ENCODE measurements at places on chromosomes 7 and 10.
A peak's percentile ranks its signal among the peaks of the same experiment; 100 is the strongest.

DNA sequence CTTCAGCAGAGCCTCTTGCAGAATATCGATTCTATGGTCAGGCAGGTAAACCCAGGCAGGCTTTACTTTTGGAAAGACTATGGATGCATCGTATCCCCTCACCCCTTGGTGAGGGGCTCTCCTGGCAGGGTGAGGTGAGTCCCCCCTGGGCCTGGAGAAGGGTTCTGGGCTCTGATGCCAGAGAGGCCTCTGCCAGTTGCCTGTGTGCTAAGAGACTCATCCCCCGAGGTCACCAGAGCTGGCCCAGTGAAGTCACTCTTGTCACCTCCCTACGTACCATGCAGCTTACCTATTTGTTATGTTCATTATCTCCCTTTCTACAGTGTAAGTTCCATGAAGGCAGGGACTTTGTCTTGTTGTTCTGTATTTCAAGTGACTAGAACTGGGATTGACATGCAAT is 51.3 kb downstream of the TSPAN15 start:
- DNase-seq, result no peak

- DNase-seq, result no peak
Measured at GRCh38 chr10:132458071-132458585, 61.1 kb downstream of the PWWP2B start.

DNA sequence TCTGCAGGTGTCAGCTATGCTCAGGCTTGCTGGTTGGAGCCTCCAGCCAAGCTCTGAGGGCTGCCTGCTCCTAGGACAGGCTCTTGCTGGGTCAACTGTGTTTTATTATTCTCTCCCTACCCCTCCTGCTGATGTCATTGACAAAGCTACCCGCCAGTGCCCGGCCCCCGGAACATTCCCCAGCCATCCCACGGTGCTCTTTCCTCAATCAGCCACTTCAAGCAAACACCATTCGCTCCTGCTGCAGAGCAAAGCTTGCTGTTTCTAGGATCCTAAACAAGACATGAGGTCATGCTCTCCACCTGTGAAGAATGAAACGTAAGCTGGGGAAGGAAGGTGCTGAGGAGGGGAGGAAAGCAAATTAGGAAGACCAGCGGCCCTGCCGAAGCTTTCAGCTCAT is 2.1 kb upstream of the C10orf71 start:
- no peak for DNase-seq

DNA sequence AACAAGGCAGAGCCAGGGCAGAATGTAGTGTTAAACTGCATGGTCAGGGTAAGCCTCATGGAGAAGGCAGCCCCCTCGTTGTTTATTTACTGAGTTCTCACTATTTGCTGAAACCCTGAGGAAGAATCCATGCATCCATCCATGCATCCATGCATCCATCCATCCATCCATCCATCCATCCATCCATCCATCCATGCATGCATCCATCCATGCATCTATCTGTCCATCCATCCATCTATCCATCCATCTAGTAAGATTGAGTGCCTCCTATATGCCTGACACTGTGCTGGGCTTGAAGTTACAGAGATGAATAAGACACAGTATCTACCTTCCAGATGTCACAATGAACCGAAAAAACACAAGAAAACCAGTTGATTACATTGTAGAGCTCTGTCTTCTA is 201.4 kb upstream of the AGK start:
- DNase-seq, result no peak

- peak; percentile 49 for DNase-seq
Measured at GRCh38 chr10:27998178-27998953, 513 bp downstream of the ODAD2 start.

GRCh38 chr10:55782181-55782580 is 578.9 kb downstream of the ZWINT start:
- DNase-seq, result no peak

- DNase-seq, result no peak
Measured at GRCh38 chr7:14341200-14341775, 351.8 kb upstream of the ETV1 start.

DNA sequence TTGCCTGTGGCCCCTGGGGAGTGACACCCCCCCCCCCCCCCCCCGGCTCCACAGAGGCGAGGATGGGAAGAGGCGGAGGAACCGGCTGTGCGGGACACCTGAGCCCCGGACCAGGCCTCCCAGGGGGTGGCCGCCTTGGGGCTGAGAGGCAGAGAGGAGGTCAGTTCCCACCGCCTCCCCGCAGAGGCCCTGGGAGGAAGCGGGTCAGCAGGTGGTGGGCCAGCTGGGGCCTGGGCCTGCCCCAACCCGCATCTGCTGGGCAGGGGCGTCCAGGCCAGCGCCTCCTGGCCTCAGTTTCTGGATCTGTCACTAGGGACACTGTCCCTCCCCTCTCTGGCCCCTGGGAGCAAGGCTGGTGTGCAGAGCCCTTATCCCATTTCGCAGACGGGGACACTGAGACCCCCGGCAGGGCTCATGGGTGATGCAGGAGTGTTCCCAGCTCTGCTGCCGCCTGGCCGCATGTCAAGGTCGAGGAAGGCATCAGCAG is 14.6 kb upstream of the LFNG start:
- no peak for DNase-seq

DNA sequence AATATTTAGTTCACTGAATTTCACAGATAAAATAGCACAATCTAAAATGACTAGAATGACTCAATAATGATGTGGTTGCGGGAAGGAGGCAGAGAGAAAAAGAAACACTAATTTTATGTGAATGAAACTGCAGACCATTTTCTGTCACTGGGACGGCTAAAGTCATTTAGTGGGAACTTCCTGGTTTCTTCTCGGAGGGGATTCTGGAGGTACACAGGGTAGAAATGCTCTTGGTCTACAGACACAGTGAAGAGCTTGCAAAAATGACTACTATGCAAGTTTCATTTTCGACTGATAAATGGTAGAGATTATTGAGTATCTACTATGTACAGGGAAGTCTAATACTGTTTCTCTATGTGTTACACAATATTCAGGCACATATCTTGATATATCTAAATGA is 63.5 kb upstream of the LRRN3 start:
- no peak for DNase-seq

GRCh38 chr10:116056445-116057293 is 216.3 kb downstream of the GFRA1 start:
- no peak for DNase-seq

DNA sequence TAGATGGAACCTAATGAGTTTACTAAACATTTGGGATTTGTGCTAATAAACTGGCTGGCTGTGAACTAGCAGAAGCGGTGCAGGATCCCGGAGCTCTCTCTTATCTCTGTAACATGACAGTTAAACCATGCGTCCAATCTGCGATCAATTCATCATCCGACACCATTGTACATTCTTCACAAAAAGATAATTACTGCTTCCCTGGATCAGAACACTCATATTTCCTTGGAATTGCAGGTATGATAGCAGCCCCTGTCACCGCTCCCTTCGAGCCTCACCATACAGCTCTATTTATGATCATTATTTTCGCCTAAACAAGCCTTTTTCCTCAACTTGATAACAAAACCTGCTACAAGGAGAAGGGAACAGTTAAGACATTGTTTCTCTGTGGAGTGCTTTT is 18.5 kb downstream of the EBF3 start:
- DNase-seq, result no peak

- DNase-seq, result no peak
Measured at GRCh38 chr10:14578060-14578952, 196.4 kb downstream of the FAM107B start.

DNA sequence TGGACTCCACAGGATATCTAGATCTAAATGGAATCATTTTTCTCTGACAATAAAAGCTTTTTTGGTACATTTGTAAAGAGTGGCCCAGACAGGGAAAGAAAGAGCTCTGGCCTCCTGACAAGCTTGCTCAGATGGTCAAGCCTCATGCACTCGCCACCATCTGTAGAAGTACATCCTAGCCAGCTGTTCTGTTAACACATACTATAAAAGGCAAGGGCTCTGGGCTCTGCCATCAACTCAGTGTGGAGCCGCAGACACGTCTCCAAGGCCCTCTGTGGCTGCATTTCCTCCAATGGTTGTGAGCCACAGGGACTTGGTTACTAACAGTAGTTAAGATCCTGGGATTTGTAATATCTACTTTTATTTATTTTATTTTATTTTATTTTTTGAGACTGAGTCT is 70.8 kb upstream of the KDM7A start:
- DNase-seq, result no peak

DNA sequence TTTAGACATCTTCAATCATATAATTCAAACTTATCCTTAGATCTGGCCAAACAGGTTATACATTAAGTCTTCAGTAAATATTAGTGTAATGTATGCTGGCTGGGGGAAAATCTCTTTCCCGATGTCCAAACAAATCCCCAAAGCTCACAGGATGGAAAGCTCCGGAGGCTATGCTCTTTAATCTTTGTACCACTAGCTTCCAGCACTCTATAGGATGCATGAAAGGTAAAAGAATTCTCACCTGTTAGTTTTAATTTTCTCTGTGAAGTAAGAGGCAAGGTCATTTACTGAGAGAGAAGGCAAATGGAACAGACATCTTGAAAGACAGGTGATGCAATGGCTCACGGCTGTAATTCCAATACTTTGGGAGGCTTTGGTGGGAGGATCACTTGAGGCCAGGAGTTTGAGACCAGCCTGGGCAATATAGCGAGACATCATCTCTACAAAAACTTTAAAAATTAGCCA is 99.8 kb upstream of the KIF5B start:
- DNase-seq, result no peak

GRCh38 chr7:39847227-39847626 is 102.8 kb upstream of the CDK13 start:
- no peak for DNase-seq

Data from stimulated activated CD8-positive, alpha-beta memory T cell treated with anti-CD3 and anti-CD28 coated beads, Interleukin-4, amount 100 ng/mL, for 48 hours (primary cell).